Stimulated activated CD8-positive, alpha-beta memory T cell treated with anti-CD3 and anti-CD28 coated beads, Interleukin-15, amount 100 ng/mL, for 48 hours (primary cell): ENCODE measurements at places on chromosomes 7 and 10.

GRCh38 chr10:21083861-21084260 lies 186.8 kb upstream of the NEBL start:
- DNase-seq: no peak

- DNase-seq: no peak
These were observed 84.3 kb downstream of the PRKAG2 start for GRCh38 chr7:151792636-151793035.

- DNase-seq: no peak
These were observed 21.2 kb downstream of the CEP41 start for GRCh38 chr7:130419658-130420057.

GRCh38 chr7:128755075-128755818 lies 16.1 kb downstream of the CALU start:
- DNase-seq: no peak

- no peak for DNase-seq
These were observed 60.4 kb downstream of the ANKIB1 start for GRCh38 chr7:92306153-92306552.

GRCh38 chr10:66209025-66209424 lies 716.8 kb upstream of the LRRTM3 start:
- no peak for DNase-seq

DNA sequence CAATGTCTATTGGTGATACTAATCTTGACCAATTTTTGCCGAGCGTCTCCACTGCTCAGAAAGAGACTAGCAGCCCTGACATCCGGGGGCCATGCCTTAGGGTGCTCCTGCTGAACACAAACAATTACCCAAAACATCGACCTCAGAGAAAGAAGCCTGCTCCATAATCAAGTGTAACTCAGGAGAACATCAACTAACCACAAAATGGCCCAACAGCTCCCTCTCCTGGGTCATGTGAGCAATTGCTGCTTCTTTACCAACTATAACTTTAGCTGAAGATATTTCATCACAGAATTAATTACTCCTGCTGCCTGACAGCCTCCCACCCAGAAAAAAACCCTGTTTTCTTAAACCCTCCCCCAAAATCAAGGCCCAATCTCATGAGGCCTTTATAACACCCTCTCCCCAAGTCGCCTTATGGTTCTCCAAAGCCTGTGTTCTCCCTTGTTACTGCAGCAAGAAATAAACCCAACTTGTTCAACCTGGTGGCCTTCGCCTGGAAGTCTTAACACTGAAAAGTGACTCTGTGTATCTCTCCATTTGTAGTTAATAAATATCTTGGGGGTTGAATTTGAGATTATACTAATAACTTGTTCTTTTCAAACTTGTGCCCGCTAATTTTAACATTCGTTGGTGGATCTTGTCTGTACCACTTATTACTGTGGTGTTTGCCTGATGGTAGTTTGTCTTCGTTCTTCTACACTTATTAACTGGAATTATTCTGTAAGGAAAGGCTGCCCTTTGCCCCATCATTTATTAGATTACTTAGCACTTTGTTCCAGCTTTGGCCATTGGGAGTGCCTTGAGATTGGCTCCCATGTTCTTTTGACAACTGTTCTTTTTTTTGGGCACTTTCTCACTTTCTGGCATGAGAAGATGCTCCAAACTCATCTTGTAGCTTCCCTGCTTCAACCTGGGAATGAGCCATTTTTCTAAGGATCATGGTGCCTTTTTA lies 21.2 kb upstream of the RAMP3 start:
- peak; percentile 16 for DNase-seq

DNA sequence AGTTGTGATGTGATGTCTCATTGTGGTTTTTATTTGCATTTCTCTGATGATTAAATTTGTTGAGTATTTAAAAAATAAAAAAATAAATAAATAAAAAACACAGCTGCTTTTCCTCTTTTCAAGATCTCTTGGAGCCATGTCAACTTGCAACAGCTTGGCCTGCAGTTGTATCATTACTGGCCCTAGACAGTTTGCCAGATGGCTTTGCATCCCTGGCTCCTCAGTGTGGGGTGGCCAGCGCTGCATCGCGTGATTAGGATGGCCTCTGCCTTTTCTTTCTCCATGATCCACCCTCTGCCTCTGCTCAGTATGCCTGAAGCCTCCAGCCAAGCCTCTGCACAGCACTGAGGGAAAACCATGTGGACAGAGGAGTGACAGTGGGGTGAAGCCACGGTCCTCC lies 96.8 kb downstream of the PPP1R3C start:
- no peak for DNase-seq

DNA sequence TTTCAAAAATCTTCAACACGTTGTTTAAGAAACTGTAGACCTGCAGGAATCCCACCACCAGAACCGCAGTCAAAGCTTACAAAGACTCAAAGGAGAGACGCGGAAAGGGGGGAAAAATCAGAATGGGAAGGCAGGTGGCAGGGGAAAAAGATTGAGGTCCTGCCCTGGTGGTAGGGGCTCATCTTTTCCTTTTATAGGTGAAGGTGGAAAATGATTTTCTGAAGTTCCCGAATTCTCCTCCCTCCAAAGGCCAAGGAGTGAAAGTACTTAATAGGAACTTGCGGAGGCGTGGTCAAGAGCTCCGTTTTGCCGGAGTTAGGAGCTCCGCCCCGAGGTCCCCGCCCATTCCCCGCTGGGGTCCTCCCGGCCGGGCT lies 724 bp downstream of the BBIP1 start:
- DNase-seq: peak; percentile 89

- no peak for DNase-seq
These were observed 28.4 kb downstream of the ITGB1 start for GRCh38 chr10:32929634-32930033.

DNA sequence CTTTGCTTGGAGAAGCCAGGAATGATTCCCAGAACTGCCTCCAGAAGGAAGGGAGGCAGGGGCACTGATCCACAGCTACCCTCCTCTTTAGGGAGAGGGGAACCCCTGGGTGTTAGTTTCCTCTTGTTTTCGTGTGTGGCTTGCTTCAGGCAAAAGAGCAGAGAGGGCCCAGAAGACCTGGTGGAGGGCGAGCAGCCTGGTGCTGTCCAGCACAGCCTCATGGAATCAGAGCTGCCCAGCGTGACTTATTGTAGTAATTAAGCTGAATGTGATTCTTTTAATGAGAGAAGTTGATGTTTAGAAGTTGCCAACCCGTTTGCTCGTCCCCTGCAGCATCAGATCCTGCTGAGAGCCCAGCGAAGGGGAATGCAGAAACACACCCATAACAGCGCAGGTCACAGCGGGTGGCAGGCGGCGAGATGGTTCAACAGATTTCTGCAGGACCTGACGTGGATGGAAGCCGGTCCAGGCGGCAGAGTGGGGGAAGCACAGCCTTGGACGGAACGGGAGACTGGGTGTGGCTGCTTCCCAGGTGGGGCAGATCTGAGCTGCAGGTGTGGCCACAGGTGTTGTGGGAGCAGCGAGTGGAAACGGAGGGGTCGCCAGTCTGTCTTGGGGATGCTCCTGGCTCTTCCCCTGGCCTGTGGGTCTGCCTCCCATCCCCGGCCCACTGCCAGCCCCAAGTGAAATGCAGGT lies 53.7 kb upstream of the SHH start:
- DNase-seq: no peak

DNA sequence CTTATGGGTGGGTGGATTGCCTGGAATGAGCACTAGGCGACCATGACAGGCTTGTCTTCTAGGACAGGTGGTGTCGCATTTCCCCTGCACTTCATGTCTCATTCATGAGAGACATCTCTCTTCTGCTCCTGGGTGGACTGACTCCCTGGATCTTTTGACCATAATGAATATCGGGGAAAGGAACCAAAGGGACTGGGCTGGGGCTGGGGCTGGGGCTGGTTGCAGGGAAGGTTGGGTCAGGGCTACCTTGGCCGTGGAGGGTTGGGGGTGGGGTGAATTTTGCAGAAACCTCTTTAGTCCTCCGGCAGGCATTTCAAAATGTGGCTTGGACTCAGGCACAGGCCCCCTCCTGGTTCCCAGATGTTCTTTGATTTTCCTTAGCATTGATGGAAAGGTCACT lies 319.2 kb downstream of the ZNF716 start:
- no peak for DNase-seq

- no peak for DNase-seq
These were observed 108.2 kb downstream of the PIP4K2A start for GRCh38 chr10:22606164-22606614.

DNA sequence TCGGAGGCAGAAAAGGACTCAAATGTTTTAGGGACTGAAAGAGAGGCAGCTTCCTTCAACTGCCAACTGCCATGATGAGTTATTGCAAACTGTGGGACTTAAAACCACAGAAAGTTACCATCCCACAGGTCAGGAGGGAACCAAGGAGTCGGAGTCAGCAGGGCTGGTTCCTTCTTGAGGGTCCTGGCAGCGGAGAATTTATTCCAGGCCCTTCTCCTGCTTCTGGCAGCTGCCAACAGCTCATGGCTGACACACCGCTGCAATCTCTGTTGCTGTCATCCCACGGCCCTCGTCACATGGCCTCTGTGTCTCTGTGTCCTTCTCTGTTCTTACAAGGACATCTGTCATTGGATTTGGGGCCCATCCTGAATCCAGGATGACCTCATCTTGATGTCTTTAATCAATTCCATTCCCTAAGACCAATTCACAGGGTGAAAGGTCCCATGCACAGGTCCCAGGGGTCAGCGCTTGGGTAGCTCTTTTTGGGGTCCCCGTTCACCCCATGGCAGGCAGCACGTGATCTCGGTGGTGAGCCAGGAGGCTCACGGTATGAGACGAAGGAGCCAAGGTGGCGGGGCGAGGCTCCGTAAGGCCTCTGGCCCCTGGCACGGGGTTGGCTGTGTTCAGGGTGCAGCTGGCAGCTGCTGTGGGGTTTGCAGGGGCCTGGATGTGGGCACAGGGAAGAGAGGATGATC lies 27.4 kb upstream of the PSMG3 start:
- DNase-seq: no peak

GRCh38 chr7:27802999-27803398 lies 63.0 kb downstream of the TAX1BP1 start:
- no peak for DNase-seq

DNA sequence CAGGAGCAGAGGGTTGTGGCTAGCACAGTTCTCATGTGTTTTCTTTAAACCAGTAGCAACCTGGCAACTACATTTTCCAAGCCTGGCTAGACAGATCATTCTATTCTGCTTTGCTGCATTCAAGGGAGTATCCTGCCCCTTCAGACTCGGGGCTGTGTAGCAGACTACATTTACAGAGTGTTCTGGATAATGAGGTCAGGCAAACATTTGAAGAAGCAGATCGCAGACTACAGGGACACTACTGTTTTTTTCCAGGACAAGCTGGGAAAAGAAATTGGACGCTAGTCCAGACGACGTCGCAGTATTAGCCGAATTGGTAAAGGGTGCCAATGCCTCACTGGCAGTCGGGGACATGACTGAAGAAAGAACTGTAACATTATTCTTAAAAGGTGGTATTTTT lies 61.0 kb upstream of the PAPSS2 start:
- no peak for DNase-seq

DNA sequence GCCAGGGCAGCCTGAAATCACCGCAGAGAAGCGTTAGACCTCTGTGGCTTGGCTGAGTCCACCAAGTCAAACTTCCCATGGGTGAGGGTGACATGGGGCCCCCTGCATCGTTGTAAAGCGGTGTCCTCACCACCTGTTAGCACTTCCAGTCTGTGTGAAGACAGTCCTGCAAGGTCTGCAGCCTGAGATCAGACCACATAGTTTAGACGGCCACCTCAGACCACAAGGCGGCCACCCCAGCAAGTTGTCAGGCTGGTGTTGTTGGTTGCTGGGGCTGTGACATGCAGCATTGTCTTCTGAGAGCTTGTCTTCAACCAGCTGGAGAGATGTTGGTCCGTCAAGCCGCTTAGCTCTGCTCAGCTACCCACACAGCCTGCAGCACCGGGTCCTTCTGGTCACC lies 44.1 kb upstream of the TARP start:
- DNase-seq: no peak

DNA sequence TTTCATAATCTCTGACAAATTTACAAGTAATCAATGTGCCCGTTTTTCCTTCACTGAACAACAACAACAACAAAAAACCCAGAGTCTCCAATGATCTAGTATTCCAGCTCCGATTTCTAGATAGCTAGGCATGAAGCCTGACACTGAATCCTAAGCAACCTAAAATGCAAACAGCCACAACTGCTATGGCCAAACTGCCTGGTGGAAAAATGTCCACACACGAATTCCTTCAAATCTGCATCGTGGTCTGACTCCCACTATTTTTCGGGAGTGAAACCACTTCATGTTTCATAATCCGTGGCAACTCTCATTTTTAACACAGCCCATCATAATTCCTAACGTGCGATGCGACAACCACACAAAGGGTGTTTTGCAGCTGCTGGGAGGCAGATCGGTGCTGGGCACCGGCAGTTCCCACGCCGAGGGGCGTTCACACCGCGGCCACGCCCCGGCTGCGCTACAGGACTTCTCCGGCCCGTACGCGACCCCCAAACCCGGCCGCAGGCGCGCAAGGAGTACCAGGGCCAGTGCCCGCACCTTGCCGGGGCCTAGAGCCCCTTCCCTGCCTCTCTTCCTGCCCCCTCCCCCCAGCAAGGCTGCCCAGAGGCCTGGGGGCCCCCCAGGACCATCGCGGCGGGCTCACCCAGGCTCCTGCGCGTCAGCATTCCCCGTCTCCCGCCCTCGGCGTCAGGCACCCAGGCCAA lies 814 bp downstream of the RUFY2 start:
- peak; percentile 33 for DNase-seq

- DNase-seq: no peak
These were observed 16.4 kb downstream of the NODAL start for GRCh38 chr10:70425096-70425495.

GRCh38 chr10:130801784-130802183 lies 509.7 kb downstream of the TCERG1L start:
- DNase-seq: no peak

- DNase-seq: no peak
These were observed 33.0 kb downstream of the ORC5 start for GRCh38 chr7:104174798-104175197.

DNA sequence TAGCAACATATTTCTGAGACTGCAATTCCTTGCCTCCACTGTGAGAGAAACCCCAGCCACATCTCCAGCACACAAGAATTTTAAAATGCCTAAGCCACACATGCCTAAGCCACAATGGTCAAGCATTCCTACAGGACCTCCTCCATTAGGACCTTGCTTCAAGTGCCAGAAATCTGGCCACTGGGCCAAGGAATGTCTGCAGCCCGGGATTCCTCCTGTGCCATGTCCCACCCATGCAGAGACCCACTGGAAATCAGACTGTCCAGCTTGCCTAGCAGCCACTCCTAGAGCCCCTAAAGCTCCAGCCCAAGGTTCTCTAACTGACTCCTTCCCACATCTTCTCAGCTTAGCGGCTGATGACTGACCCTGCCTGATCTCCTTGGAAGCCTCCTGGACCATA lies 117.5 kb downstream of the AHR start:
- DNase-seq: no peak

DNA sequence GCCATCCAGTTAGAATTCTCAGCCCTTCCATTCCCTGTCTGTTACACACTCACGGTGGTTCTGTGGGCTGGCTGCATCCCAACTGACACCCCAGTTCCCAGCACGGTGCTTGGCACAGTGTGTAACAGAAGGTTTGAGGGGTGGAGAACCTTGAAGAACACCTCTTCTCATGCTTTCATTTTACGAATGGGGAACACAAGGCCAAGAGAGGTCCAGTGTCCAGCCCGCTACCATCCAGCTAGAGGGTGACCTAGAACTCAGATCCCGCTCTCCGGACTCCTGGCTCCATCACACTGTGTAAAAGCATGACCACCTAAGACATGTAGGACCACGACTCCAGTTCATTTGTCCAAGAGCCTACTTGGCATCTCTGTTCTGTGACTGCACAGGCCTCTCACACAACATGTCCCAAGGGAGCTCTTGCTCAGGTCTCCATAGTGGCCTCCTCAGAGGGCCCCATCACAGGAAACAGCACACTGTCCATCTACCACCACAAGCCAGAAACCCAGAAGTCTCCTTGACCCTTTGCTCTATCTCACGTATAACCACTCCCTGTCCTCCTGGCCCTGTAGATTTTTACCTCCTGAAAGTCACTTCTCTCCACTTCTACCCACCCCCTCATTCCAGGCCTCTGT lies 2.8 kb upstream of the CDH23 start:
- DNase-seq: no peak
